ENCODE measurements at places on chromosomes 13 and 19.

GRCh38 chr13:109986851-109987250, 200.5 kb upstream of the IRS2 start:
- DNase-seq, result no peak

GRCh38 chr13:94433055-94433961, 46.2 kb downstream of the DCT start:
- no peak for DNase-seq

GRCh38 chr19:40465025-40465556, 454 bp downstream of the BLVRB start:
- DNase-seq, result no peak

DNA sequence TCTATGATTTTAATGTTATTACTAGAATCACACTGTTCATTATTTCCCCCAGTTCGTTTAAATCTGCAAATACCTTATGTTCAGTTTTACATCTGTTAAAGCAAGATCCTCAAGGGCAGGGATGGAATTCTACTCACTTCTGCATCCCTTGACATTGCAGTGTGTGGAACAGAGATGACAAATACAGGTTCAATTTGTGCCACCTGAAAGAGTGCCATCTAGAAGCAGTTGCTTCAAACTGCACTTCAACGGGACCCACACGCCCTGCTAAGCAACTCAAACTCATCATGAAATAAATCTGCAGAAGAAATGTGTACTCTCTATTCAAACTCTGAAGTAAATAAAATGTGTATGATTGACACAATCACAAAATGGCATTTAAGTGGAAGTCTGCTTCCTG, 44.5 kb downstream of the RUBCNL start:
- DNase-seq, result no peak

DNA sequence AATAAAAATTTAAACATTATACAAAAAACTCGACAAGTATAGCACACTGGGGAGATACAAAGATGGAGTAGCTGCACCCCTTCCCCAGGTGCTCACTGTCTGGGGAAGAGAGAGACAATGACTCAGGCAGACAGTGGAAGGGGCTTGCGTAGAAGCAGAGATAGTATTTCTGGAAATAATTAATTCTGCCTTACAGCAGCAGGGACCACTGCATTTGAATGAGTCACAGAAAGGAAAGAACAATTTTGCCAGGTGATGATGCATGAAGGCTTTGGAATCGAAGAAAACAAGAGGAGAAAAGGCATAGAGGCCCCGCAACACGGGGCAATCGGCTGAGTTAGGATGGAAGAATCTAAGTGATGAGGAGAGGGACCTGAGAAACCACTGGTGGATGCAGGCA, 447.4 kb downstream of the EFNB2 start:
- DNase-seq, result no peak

- peak; percentile 81 for DNase-seq
Measured at GRCh38 chr19:15123900-15124299, 16.7 kb downstream of the SYDE1 start.

DNA sequence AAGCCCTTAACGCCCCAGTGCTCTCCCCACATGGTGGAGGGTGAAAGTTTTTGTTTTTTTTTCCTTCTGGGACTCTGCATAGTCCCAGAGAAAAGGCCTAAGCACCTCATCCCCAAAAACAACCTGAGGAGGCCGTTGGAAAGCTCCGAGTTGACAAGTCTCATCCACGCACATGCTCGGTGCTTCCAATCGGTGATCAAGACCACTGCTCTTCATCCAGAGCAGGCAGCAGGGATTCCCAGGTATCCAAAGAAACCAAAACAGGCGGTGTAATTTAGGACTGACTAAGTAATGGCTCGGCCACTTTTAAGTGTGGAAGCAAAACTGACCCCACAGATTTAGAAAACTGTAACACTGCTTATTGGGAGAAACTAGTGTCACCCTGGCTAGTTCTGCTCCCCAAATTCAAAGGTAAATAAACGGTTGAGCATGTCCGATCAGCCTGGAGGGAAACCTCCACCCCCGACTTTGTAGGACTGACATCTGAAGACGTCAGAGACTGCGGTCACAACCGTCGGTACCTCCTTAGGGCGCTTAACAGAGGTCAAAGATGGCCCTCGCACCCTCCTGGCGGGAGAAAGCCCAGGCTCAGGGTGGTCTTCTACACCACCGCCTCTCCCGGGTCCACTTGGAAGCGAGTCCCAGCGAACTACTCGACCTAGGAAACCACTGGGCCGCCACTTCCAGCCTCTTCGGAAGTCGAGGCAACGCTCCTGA, 997 bp upstream of the ZNF446 start:
- DNase-seq, result no peak

DNA sequence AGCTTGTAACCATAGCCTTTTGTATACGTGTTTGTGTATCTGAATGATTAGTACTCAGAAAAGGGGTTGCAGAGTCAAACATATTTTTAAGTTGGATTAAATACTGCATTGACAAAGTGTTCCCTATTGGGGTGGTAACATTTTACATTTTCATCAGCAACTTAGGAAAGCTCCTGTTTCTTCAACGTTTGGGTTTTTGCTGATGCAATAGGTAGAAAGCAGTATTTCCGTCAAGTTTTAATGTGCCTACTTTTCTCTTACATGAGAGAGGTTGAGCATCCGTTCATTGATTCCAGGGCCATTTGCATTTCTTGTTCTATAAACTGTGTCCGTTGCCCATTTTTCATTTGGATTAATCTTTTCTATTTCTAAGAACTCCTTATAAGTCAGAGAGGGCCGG, 56.2 kb downstream of the SKA3 start:
- DNase-seq, result no peak

DNA sequence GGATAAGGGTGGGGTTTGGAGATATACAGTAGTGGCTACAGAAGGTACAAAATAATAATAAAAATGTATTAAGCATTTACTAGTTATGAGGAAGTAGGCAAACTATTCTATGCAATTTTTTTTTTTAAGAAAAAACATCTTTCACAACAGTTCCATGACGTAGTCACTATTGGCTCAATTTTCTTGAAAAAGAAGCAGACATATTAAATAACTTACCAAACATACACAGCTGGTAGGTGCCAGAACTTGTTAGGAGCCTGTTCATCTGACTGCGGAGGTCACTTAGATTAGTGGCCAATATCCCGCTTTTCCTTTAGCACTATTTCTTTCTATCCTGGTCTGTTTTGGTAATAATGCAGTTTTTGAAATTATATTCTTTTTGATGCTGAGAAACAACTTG, 593.5 kb downstream of the KCTD12 start:
- DNase-seq, result no peak

GRCh38 chr13:82654861-82655855, 1227.1 kb downstream of the SLITRK1 start:
- peak; percentile 84 for DNase-seq

DNA sequence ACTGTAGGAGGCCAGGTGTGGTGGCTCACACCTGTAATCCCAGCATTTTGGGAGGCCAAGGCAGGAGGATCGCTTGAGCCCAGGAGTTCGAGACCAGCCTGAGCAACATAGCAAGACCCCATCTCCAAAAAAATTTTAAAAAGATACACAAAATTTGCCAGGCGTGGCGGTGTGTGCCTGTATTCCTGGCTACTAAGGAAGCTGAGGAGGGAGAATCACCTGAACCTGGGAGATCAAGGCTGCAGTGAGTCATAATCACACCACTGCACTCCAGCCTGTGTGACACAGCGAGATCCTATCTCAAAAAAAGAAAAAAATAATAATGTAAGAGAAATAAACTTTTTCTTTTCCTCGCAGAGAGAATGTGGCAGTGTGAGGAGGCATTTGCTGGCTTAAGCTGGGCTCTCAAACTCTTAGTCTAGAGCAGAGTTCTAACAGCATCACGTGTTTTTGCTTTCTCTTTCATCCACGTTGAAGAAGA, 21.1 kb downstream of the FAM187B start:
- DNase-seq, result no peak

- no peak for DNase-seq
Measured at GRCh38 chr13:107375701-107376340, 807.9 kb upstream of the ARGLU1 start.

All from coronary artery (tissue), 2 donors.